NCI-H1092 treated with DMSO at 0.1 percent for 48 hours (cell line): ENCODE measurements at places on chromosomes 6 and 20.

DNA sequence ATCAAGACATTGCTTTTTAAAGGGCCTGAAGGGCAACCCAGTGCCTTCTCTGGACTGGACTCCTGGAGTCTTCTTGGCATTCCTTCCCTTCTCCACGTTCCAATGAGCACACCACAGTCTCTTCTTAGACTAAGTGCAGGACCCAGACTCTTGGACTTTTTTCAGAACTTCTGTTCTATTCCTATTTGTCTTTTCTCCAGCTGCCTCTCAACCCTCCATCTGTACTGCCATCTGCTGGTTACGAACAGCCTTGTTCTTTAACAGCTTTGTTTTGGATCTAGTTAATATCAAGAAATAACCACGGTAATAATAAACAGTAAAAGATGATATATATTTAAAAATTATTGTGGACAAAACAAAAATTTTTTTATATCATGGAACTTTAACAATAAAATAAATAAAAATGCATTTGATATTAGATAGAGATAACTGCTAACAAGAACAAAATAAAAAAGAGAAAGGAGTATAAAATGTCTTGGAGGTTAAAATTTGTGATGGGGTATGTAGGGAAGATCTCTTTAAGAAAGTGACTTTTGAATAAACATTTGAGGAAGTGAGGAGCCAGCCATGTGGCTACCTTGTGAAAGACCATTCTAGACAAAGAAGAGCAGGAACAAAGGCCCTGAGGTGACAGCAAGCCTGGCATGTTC is 105.1 kb upstream of the HCRTR2 start:
- DNase-seq = peak; percentile 22

- no peak for DNase-seq
These were observed 45.9 kb upstream of the SASH1 start for GRCh38 chr6:148296771-148297170.

DNA sequence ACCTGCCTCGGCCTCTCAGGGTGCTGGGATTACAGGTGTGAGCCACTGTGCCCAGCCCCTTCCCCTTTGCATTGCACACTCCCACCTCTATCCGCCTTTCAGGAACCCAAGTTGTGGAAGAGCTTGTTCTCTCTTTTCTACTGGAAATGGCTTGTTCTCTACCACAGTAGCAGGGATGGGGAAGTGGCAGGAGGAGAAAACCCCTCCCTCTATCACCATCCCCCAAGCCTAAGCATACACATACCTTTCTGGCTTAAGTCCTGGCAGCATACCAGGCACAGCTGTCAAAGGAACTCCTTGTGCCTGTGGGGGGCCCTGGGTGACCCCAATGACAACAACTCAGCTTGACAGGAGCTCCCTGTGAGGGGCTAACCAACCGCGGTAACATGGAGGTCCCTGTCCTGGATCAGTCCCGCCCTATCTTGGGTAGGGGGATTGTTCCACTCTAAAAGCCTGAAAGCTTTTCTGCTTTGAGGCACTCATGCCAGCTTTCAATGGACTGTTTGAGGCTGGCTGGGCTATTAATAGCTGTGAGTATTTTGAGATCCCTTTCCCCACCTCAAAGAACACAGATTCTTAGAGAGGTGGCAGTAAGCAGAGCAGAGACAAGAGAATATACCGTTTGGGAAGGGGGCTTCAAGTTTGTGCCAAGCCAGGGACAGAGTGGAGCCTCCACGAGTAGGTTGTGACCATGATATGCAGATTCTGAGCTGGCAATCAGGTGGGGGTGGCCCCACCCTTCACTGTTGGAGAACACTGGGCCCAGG is 2.3 kb downstream of the KLHDC3 start:
- no peak for DNase-seq

- DNase-seq = no peak
These were observed 206.5 kb downstream of the CDKAL1 start for GRCh38 chr6:20740727-20741126.

- no peak for DNase-seq
These were observed 81.0 kb downstream of the TMEM170B start for GRCh38 chr6:11618533-11618932.

DNA sequence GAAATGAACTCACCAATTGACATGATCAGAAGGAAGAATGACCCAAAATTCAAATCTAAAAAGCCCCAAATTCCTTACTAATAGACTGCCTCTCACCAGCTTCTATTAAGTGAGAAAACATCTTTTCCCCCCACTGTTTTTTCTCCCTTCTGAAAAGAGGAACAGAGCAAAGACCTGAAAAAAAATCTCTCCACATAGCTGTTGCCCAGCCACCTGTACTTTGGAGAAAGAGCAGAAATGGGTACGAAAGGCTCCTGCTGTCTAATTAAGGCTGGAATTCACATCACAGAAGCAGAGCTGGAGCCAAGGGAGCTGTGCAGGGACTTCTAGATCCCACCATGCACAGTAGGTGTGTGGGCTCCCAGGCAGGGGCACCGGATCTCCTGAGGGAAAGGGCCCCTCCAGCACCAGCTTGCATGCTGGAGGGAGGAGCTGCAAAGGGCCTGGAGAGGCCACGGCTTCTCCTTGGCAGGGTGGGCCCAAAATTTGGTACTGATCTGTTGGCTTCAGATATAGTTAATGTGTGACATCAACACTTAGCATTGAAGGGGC is 73.2 kb upstream of the DUSP22 start:
- no peak for DNase-seq

- no peak for DNase-seq
These were observed 86.4 kb downstream of the FKBP5 start for GRCh38 chr6:35602133-35602946.

- peak; percentile 73 for DNase-seq
These were observed 2.7 kb downstream of the ID1 start for GRCh38 chr20:31607640-31608250.

DNA sequence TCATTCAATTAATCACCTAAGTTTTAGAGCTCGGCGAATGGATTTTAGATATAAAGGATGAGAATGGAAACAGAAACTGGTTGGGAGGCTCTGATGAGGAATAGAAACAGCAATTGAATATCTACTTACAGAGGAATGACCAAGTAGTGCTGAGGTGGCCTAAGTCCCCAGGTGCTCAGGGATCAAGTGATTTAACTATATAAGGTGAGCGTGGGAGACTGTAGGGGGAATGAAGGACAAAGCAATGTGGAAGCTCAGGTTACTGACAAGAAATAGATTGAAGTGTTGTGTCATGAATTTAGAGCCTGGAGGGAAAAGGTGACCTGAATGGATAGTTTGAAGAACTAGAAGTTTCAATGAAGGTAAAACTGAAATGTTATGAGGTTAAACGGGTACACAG is 495.4 kb upstream of the SOX4 start:
- no peak for DNase-seq

- DNase-seq = no peak
These were observed 3.4 kb upstream of the MICAL1 start for GRCh38 chr6:109458774-109459531.

GRCh38 chr6:166617359-166617758 is 9.7 kb downstream of the RPS6KA2 start:
- no peak for DNase-seq

- DNase-seq = no peak
These were observed 24.1 kb upstream of the HINT3 start for GRCh38 chr6:125932451-125932795.

GRCh38 chr6:134169871-134170486 is 117.6 kb upstream of the SLC2A12 start:
- DNase-seq = no peak

DNA sequence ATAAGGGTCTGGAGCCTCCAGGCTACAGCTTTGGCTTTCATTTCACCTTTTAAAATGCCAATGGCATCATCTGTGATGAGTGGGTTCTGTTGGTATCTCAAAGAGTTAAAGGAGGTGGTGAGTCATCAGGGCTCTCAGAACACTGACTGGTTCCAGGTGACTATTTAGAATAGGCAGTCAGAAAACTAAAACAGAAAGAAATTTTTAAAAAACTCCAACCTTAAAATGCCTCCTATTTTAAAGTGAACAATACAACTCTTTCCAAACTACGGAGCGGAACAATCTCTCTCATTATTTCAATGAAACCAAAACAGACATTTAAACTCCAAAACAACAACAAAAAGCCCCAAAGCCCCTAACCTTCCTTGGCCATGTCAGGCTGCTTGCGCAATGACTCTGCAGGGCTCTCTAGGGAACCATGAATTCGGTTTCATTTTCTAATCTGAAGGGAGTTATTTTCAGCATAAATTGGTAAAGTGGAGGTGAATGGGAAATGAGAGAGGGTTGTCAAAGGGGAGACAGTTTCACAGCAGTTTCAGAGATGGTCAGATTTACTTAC is 194.9 kb downstream of the KIF6 start:
- no peak for DNase-seq

GRCh38 chr20:8851446-8851845 is 217.4 kb upstream of the PLCB4 start:
- DNase-seq = no peak

DNA sequence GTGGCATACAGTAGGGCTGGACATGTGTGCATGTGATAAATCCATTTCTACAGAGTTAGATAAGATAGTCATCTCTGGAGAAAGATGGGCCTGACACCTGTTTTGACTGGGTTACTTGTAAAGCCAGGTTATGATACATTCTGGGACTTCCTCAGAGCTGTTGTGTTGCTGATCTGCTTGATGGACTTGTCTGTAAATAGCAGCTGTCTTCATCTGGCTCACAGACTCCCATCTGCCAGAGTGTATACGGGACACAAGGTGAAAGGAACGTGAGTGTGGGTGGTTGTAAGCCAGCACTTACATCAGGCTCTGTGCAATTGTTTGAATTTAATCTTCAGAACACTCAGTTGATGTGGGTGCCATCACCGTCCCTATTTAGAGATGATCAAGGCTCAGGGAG is 49.8 kb downstream of the ZDHHC14 start:
- DNase-seq = no peak

DNA sequence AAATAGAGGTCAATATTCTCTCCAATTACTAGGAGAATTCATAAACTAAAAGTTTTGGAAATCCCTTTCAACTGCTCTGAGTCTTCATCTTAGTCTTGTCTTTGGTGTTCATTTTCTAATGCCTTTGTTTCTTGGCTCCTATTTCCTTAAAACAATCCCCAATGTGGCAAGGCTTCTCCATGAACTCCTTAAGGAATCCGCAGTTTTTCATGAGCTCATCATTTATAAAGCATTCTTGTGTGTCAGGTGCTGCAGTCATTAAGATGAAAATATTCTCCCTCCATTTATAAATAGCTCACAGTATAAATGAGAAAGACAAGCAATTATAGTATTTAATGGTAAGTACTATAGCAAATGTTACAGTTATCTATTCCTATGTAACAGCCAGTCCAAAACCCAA is 4.6 kb downstream of the SPTLC3 start:
- no peak for DNase-seq

DNA sequence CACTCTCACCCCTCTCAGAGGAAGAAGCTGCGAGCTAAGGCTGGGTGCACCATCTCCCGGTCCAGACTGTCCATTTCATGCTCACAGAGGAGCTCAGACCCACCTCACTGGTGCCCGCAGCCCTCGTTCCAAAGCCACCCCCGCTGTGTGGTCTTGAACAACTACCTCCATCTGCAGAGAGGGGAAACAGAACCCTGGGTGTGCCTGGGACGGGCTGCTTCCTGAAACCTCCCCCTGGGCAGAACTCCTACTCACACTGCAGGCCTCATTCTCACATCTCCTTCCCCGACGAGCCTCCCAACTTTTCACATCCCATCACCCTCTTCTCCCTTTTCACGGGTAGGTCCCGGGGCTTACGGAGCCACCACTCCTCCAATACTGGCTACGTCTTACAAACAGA is 18.1 kb downstream of the PMEPA1 start:
- DNase-seq = no peak

DNA sequence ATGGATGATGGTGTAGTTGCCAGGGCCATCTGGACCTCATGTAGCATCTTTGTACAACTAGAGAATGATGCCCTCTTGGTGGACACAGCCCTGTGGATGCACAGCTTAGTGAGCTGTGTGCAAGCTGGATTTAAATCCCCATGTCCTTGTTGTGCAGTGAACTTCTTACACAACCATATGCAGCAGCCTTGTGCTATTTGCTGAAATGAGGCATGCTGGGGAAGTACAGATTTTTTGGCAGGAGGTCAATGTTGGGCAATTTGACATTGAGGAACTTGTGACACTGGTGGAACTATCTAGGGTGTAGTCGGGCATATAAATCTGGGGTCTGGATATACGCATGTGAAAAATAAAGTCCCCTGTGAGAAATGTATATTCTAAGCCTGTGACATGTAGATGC is 5.8 kb upstream of the CDC5L start:
- no peak for DNase-seq

- no peak for DNase-seq
These were observed 636 bp downstream of the RCAN2 start for GRCh38 chr6:46490425-46491200.

DNA sequence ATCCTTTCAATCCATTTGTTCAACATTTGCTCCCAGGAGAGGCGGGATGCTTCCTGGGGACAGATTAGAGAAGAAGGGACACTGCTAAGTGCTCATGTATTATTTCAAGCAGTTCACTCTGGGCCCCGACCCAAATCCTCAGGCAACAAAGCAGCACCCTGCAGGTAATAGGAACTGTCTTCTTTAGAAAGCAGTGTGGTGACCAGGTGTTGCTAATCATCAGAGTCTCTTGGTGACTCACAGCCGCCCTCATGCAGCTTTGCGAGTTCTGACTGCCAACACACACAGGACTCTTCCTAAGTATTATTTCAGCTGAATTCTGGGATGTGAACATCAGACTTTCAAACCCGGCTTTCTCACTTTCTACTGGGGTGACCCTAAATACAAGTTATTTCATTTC is 356.4 kb downstream of the PRKN start:
- no peak for DNase-seq

- no peak for DNase-seq
These were observed 122.4 kb downstream of the RIN2 start for GRCh38 chr20:19880256-19881079.

- DNase-seq = no peak
These were observed 32.9 kb downstream of the FRK start for GRCh38 chr6:116027801-116028200.

GRCh38 chr6:129069006-129069405 is 186.1 kb downstream of the LAMA2 start:
- no peak for DNase-seq

- peak; percentile 17 for DNase-seq
These were observed 92.8 kb downstream of the ATRN start for GRCh38 chr20:3563548-3564177.

- DNase-seq = no peak
These were observed 16.6 kb downstream of the SMOC2 start for GRCh38 chr6:168457653-168457934.

DNA sequence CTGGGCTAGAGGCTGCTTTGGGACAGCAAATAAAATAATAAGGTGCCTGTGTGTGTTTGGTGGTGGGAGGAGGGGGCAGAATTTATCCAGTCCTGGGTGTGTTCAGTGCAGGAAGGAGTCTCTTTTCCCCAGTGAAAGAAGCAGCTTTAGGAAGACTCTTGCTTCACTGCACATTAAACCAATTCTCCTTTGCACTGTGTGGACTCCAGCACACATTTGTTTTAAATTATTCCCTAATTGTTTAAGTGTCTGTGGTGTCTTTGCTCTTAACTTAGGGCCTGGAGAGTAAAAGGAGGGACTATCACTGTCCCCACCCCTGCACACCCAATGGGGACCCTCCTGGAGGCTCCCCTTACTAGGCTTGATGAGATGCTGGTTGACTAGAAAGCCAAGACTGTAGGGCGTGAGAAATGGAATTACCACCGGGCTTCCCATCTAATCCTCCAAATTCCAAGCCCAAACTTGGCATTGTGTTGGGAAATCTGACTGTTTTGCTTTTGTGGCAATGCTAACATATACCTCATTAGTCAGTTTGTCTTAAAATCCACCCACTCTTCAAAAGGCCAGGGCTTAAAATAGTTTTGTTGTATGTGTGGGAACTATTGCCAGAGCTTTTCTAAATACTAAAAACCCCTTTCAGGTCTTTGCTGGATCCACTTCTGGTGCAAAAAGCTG is 13.5 kb upstream of the DAAM2 start:
- no peak for DNase-seq

GRCh38 chr6:13011612-13012146 is 295.1 kb downstream of the PHACTR1 start:
- no peak for DNase-seq
